ENCODE measurements at places on chromosomes 12 and 14.

DNA sequence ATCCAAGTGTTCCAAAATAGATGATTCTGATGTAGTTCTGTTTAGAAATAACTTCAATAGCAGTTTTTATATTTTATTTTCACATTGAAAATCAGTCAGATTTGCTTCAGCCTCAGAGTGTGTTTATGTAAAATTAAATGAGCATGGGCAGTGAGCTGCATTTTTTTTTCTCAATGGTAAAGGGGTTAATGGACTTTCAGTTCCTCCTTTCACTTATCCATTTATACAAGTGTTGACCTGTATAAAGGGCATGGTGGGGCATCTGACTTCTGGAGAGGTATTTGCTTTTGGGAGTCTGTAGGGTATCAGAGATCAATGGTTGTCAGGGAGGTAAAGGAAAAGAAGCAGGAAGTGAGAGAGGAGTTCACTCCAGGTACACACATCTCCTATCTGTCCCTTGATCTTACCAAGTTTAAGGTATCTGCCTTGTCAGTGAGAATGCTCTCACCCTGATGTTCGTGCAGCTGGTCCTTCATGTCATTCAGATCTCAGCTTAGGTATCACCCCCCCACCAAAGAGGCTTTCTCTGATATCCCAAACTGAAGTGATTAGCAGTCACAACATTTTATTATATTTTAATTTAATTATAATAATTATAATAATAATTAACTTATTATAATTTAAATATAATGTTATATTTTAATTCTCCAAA is 181.6 kb upstream of the LMNTD1 start:
- no peak for DNase-seq

DNA sequence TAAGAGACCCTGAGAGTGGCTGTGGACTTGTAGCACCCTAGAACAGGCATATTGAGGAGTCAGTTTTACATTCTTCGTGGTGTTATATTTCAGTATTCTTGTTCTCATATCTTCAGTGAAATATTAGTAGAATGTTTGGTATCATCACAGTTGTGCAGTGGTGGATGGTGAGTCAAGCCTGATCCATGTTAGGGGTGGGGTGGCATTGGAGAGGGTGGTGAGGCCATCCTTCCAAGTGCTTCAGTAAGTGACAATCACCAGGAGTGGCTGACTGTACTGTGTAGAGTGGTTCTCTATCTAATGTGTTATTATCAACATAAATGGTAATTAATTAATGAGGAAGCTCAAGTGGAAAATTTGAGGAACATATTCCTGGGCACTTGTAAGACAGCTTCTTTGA is 197.7 kb upstream of the SLC16A7 start:
- DNase-seq, result no peak

DNA sequence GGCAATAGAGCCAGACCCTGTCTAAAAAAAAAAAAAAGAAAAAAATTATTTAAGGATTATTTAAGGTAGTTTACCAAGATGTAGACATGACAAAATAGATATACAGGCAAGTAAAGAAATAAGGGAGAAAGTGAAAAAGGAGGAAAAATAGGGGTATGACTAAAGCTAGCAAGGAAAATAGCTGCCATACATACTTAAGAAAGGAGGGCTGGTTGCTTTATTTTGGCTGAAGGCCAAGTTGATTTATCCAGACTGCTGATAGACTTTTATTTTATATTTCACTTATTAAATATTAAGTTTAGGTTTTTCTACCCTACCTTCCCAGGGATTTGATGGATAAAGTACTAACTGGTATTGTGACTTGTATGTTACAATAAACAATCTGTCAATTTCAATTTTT is 8.3 kb upstream of the AEBP2 start:
- DNase-seq, result no peak

DNA sequence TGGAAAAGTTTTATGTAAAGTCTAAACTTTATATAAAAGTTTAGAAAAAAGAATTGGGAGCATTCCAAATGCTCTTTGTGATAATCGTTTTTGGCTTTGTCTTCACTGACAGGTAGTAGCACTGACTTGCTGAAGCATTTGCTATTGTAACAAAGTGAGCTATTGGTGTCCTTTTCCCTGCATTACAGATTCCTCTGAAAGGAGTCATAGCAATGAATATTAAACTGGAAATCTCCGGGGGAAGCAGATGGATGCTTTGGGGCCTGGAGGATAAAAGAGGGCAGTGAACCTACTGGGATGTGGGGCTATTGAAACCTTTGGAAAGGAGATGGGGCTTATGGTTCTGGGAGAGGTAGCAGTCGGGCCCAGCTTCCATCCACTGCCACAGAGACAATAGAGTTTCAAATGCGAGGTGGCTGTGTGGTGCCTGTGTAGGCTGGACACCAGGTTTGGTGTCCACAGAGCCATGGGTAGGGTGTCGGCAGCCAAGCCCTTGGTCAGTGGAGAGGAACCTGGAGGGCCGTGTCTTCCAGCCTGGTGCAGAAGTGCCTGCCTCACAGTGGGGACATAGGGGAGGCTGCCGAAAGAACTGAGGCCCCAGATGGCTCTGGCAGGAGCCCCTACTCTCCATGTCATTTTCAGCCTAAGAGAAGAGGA is 10.1 kb downstream of the GSG1 start:
- no peak for DNase-seq

DNA sequence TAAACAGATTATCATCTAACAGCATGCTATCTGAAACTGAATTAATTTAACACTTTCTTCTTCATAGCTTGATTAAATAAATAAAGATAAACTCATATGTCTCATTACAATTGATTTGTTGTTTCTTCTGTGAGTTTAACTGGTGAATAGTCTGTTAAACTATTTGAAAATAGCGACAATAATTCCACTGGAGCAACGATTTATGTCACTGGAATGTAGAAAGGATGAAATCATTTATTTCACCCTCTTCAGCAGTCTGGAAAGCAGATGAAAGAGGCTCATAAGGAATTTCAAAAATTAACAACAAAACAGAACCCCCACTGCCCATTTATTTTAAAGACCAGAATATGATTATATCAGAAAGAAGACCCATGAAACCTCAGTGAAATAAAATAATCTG is 1165.1 kb upstream of the USP15 start:
- DNase-seq, result no peak

- no peak for DNase-seq
These were observed 1.4 kb downstream of the KCNMB4 start for GRCh38 chr12:70367258-70368141.

GRCh38 chr12:81465191-81465590 is 294.0 kb downstream of the PPFIA2 start:
- DNase-seq, result no peak

All from NCI-H187 (cell line).